ENCODE measurements at places on chromosomes 7 and 10. TPM values are rescaled to one million over a fixed set of nuclear protein-coding genes. Genes with fewer than 3 reads are reported as not detected.

Gene TES
- total RNA-seq: 125 TPM

Gene TRIM50
- total RNA-seq: not detected

Gene GDF2
- total RNA-seq: not detected

Gene SPDYE9
- total RNA-seq: not detected

Gene BTBD16
- not detected for total RNA-seq

Gene CYP3A4
- not detected for total RNA-seq

Gene RAMP3
- not detected for total RNA-seq

- H3K27me3 ChIP-seq: no peaks in the 10 kb centered on the region
- H3K4me3 ChIP-seq: no peak overlapping the region
- DNase-seq: no peak
- no peaks in the 10 kb centered on the region for H3K4me1 ChIP-seq
Observed at GRCh38 chr7:147658392-147658967, 932.1 kb upstream of the C7orf33 start.

GRCh38 chr7:117674617-117675016 lies 194.8 kb downstream of the CFTR start:
- DNase-seq: no peak
- no peaks in the 10 kb centered on the region for H3K36me3 ChIP-seq
- no peaks in the 10 kb centered on the region for H3K4me1 ChIP-seq

DNA sequence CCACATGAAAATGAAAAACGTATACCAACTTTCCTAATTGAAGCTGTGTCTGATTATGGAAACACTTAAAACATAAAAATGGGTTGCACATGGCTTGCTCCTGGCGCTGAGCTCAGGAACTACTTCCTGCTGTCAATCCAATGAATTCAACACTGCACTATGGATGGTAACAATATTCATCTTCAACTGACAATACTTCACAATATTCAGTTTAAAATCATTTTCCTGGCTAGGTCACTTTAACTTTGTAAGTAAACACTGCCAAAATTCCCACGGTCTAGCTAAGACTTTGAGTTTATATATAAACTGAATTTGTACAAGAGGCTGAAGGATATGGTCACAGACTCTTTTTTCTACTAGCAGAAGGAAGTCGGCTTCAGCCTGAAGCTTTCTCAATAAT lies 556.9 kb downstream of the TNS3 start:
- H3K27ac ChIP-seq: no peak overlapping the region
- H3K36me3 ChIP-seq: no peaks in the 10 kb centered on the region
- H3K4me3 ChIP-seq: no peak overlapping the region
- no peaks in the 10 kb centered on the region for H3K4me1 ChIP-seq

DNA sequence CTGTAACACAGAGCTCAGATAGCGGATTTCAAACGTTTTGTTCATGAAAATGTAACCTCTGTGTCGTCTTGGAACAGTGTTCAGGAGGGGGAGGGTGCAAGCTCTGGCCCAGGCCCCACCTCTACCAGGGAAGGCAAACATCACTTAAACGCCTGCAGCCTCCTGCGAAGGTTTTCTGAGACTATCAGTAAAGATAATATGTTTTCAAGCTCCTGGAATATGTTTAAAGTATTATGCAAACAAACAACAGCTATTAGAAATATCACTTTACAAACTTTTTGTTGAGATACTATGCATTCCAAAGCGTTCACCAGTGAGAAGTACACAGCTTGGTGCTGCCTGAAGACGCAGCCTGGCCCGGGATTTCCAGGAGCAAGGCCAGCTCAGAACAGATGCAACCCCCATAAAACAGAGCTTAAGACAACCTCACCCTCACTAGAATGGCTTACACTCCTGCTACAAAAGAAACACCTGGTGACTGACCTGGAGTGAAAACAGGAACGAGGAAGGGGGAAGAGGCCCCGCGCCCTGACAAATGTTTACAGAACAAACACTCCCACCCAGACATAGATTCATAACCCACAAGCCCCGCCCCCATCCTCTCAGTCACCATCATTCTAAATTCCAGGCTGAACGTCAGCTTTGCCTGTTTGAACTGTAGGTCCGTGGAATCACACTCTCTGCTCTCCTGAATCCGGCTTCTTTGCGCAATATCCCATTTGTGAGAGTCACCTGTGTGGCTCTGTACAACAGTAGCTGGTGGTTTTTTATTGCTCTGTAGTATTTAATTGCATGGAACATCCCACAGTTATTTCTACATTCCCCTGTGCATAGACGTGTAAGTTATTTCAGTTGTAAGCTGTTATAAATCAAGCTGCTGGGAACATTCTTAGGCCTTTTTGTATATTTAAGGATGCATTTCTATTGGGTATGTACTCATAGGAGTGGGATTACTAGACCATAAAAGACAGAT lies 155.0 kb downstream of the PTPRN2 start:
- no peaks in the 10 kb centered on the region for H3K27me3 ChIP-seq
- H3K27ac ChIP-seq: no peak overlapping the region
- no peak overlapping the region for H3K4me3 ChIP-seq
- no peaks in the 10 kb centered on the region for H3K36me3 ChIP-seq
- H3K4me1 ChIP-seq: no peaks in the 10 kb centered on the region

DNA sequence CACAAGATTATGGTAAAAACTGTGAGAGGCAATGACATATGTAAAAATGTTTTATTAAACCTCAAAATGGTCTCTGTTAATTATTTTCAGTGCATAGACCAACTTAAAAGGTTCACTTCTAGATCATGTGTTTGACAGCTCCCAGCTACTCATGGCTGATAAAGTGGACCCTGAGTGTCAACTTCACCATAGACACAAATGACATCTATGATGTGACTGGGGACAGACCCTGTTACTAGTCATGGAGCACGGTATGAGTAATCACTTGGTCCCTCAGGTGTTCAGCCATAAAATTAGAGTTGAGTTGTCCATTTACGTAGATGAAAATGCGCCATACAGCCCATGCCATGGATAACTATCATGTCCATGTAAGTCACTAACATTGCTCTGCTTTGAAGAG lies 199.8 kb downstream of the ZNF365 start:
- H3K36me3 ChIP-seq: no peaks in the 10 kb centered on the region
- no peak for DNase-seq
- H3K27ac ChIP-seq: no peak overlapping the region
- H3K4me3 ChIP-seq: no peak overlapping the region
- no peaks in the 10 kb centered on the region for H3K4me1 ChIP-seq

- no peaks in the 10 kb centered on the region for H3K27me3 ChIP-seq
- no peaks in the 10 kb centered on the region for H3K4me1 ChIP-seq
- DNase-seq: no peak
- no peaks in the 10 kb centered on the region for H3K36me3 ChIP-seq
- H3K4me3 ChIP-seq: no peak overlapping the region
Observed at GRCh38 chr10:84294766-84295447, 33.5 kb upstream of the CCSER2 start.

GRCh38 chr7:17207220-17207619 lies 91.2 kb upstream of the AHR start:
- H3K27me3 ChIP-seq: no peaks in the 10 kb centered on the region
- H3K27ac ChIP-seq: no peak overlapping the region
- H3K36me3 ChIP-seq: no peaks in the 10 kb centered on the region

DNA sequence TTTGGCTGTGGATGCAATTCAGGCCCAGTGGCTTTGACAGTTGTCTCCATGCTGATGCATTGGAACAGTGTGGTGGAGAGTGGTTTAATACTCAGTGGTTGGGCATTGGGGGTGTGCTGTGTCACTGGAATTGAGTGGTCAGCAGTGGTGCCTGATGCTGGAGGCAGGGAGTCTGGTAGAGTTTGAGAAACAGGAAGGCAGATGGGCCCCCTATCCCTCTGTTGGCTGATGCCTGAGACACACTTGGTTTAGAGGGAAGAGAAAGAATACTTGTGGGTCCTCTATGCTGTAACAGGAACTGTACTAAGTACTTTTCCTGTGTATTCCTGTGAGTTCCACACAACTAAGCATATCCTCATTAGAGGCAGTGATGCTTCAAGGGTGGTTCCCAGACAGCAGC lies 55.4 kb downstream of the EEPD1 start:
- DNase-seq: no peak
- no peaks in the 10 kb centered on the region for H3K36me3 ChIP-seq
- peaks cover 43% of the 10 kb centered on the region for H3K4me1 ChIP-seq

GRCh38 chr10:5830629-5831445 lies 17.6 kb upstream of the GDI2 start:
- H3K4me3 ChIP-seq: no peak overlapping the region
- no peaks in the 10 kb centered on the region for H3K27me3 ChIP-seq
- DNase-seq: no peak
- H3K27ac ChIP-seq: no peak overlapping the region

DNA sequence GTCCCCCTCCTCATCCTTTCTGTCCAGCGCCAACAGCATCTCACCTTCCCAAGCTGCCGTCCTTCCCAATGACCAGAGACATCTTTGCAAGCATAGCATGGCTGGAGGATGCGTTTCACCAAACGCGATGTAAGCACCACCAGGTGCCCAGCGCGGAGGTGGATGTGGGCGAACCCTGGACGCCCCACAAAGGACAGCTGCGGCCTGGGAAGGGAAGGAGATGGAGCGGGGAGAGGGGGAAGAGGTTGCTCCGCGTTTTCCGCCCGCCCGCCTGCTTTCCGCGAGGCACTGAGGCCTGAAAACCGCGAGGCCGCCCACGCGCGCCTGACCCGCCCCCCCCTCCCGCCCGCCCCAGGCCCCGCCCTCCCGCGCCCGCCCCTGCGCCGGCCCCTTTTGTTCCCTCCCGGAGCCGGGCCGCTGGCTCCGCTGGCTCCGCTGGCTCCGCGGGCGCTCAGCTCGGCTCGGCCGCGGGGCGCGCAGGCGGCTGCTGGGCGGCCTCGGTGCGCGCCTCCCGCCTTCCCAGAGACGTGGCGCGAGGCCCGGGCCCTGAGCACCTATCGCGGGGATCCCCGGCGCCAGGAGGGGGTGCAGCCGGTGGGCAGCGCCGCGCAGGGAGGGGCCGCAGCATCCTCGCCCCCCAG lies at the start of gene CLIP2:
CLIP2 (plus strand) TSS at position 390 of the 641 bp plus-strand sequence. CDS start 28,140 bp downstream, outside the sequence.
- DNase-seq: peak; percentile 71
- no peaks in the 10 kb centered on the region for H3K27me3 ChIP-seq
- no peaks in the 10 kb centered on the region for H3K36me3 ChIP-seq
- H3K4me3 ChIP-seq: peak within 1 kb of the TSS; percentile 60
- H3K4me1 ChIP-seq: peaks cover 24% of the 10 kb centered on the region

DNA sequence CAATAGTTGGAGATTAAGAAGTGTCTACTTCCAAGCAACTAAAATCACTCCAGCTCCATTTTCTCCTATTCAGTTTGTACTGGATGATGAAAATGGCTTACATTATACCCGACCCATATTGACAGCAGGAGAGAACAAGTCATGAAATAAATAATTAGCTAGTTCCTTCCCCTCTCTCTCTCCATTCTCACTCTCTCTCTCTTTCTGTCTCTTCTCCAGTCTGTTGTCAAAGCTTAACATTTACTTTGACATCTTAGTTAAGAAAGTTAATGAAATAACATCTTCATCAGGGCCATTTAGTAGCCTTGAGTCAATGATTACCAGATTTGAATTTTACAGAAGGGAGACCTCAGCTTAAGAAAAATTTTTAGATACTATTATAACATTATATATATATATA lies 138.5 kb downstream of the ARID5B start:
- no peak for DNase-seq
- no peaks in the 10 kb centered on the region for H3K36me3 ChIP-seq
- peaks cover 84% of the 10 kb centered on the region for H3K4me1 ChIP-seq
- no peak overlapping the region for H3K4me3 ChIP-seq
- H3K27me3 ChIP-seq: no peaks in the 10 kb centered on the region

DNA sequence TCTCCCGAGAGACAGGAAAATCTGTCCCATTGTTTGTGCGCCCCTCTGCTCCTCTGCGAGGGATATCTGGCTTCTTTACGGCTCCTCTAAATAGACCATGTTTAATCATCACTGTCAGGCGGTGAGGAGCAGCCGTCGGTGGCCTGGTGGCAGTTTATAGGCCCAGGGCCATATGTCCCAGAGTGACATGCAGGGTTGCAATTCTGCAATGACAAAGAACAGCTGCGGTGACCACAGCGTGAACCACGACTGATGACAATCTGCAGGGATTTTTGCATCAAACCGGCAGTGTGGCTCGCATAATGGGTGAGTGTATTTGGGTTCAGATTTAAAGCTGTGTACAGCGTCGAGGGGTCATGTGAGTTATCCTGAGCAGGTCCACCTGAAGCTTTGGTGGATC lies 41.5 kb downstream of the GATA3 start:
- no peak for DNase-seq
- H3K36me3 ChIP-seq: no peaks in the 10 kb centered on the region
- H3K4me1 ChIP-seq: no peaks in the 10 kb centered on the region
- H3K27me3 ChIP-seq: no peaks in the 10 kb centered on the region
- no peak overlapping the region for H3K27ac ChIP-seq

All from CD4-positive, alpha-beta memory T cell (primary cell).